Caco-2 (cell line): ENCODE measurements at places on chromosomes 12 and 14. TPM values are rescaled to one million over a fixed set of nuclear protein-coding genes. Genes with fewer than 3 reads are reported as not detected.

PLEK2 gene
- total RNA-seq = 35.2 and 36.5 TPM in 2 replicates

DNA sequence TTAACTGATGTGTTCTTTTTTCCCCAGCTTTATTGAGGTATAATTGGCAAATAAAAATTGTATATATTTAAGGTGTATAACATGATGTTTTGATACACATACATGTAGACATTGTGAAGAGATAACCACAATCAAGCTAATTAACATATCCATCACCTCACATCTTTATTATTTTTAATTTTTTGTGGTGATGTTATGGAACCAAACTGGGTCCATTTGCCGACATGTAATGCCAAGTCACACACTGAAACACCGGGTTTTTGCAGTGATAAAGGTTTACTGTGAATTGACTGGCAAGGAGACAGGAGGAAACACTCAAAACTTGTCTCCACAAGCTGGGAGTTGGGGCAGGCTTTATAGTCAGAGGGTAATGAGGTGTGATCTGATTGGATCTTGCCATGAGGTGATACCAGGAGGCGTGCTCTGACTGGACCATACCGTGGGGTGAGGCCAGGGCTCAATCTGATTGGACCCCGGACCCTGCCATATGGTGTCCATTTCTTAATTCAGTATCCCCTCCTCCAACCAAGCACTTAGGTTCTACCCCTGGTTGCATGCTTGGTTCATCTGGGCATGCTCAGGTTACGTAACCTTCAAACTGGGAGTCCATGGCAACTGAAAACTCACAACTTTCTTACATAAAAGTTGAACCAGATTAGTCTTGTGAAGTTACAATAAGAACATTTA is 11.8 kb upstream of the WSCD2 start:
- no peak for DNase-seq

GRCh38 chr12:132363661-132364347 is 34.4 kb upstream of the GALNT9 start:
- DNase-seq = no peak

- no peak for DNase-seq
Measured at GRCh38 chr14:25103820-25104219, 53.9 kb upstream of the STXBP6 start.

GRCh38 chr12:89373763-89374572 is 21.7 kb upstream of the DUSP6 start:
- DNase-seq = no peak
